ENCODE measurements at places on chromosomes 7 and 10. TPM values are rescaled to one million over a fixed set of nuclear protein-coding genes. Genes with fewer than 3 reads are reported as not detected.

GPR37 gene
- 0.51 TPM for total RNA-seq

ZNF212 gene
- 11.5 TPM for total RNA-seq

TEX47 gene
- not detected for total RNA-seq

ARID5B gene
- 1.6 TPM for total RNA-seq

GIMAP6 gene
- not detected for total RNA-seq

GOT1 gene
- total RNA-seq = 38.4 TPM

CPN1 gene
- 0.29 TPM for total RNA-seq

ITGB8 gene
- total RNA-seq = 1.1 TPM

LEP gene
- not detected for total RNA-seq

C10orf143 gene
- 0.39 TPM for total RNA-seq

CABCOCO1 gene
- 0.79 TPM for total RNA-seq

MCM10 gene
- total RNA-seq = 22.3 TPM

ANKRD61 gene
- total RNA-seq = 0.84 TPM

PRLHR gene
- total RNA-seq = not detected

All from A549 treated with Hydrocortisone at 1 μM for 4 hours (cell line).